Naive thymus-derived CD4-positive, alpha-beta T cell (primary cell): ENCODE measurements at places on chromosomes 16 and 17.

DNA sequence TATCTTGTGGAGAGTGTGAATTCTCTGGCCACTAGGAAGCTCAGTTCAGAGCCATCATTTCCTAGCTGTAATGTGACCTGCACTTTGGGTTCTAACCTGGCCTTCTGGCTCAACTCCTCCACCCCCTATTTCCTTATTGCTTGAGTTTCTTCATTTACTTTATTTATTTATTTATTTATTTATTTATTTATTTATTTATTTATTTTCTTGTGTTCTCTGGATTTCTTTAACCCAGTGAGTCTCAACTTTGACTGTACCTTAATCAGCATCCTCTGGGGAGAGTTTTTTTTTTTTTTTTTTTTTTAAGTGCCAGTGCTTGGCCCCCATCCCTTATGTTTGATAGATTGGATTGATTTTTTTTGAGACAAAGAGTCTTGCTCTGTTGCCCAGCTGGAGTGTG lies 18.1 kb downstream of the EPN2 start:
- no peak for DNase-seq

- no peak for DNase-seq
Measured at GRCh38 chr17:63370696-63371095, 75.4 kb downstream of the CYB561 start.

DNA sequence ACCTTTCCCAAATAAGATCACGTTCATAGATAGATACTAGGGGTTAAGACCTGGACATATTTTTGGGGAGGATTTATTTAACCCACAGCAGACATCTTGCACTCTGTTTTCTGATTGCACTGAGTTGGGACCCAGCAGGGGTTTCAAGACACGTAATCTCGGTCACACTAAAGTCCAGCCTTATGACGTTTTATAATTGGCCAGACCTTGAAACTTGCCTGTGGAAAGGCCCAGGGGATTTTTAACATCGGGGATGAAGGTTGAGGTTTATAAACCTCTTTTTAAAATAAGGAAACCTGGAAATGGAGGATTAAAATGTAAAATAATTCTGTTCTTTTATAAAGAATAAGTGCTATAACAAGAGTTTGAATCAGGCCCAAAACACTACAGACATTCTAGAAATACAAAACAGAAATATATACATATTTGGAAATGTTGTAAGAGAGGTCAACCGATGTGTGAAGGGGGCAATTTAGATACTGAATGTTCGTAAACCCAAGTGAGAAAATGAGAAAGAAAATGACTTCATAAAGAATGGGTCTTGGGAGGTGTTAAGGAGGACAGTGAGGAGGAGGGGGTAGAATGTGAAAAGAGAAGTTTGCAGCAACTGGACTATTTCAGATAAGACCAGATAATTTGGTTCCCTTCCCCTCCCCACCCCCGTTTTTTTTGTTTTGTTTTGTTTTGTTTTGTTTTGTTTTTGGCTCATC lies 61.1 kb upstream of the NOL11 start:
- no peak for DNase-seq

DNA sequence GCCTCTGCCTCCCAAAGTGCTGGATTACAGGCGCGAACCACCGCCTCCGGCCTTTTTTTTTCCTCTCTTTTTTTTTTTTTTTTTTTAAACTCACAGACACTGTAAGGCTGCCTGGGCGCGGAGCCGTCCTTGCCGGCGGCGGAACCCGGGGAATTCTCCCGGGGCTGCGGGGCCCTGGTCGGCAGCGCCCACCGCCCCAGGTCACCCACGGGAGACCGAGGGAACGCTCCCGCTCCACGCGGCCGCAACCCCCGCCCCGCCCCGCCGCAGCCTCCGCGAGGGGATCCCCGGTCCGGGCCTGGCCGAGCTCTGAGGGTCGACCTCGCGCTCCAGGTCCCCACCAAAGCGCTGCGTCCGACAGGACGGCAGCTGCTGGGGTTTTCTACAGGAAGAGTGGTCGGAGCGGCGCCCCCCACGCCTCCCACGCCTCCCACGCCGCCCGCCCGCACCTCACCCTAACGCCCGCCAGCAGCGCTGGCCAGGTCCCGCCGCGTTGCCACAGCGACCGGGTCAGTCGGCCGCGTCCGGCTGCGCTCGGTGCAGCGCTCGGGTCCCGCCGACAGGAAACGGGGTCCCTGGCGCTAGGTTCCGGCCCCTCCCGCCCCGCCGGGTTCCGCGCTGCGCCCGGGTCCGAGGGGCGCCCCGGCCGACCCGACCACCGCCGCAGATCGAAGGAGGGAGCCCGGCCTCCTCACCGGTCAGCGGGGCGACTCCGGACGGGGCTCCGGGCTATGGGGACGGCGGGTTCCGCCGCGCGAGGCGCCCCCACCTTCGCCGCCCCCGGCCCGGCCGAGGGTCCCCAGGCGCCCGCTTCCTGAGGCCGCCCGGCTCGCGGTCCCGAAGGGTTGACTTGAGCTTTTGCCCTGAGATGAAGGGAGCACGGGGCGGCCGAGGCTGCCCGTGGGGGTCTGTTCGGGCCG lies at the start of gene CCDC57:
TSS of gene CCDC57 (minus strand) at position 512 of the 920 bp plus-strand sequence. CDS start 10,898 bp downstream, outside the sequence.
- DNase-seq, result peak; percentile 52

DNA sequence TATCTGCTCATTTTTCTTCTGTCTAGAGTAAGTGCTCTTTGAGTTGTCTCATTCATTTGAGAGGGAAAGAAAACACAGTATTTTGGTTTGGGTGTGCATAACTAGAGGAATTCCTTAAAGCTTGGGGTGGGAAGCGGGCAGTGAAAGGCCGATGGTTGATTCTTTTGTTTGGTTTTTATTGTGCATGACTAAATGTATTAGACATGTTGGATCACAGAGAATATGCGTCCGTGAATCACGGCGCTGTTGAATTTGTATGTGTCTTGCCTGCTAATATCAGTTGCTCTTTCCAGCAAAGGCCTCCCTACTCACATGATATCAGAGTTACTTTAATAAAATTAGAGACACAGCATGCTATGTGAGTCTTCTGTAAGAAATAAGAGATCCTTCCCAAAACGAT lies 180.0 kb downstream of the CHD9NB start:
- DNase-seq, result no peak
